Tibial nerve (tissue), 4 donors: ENCODE measurements at places on chromosomes 6 and 20. TPM values are rescaled to one million over a fixed set of nuclear protein-coding genes. Genes with fewer than 3 reads are reported as not detected.

MYCT1 gene
- 21.3 TPM for total RNA-seq

SIRPB1 gene
- 1.4 TPM for total RNA-seq

PPIL6 gene
- 1.2 TPM for total RNA-seq

MLN gene
- total RNA-seq, result not detected

C6orf118 gene
- total RNA-seq, result not detected

SNTA1 gene
- 44.1 TPM for total RNA-seq

GRCh38 chr20:36004045-36004444, 35.7 kb downstream of the CNBD2 start:
- no peak for DNase-seq

GRCh38 chr20:31839782-31840487, 5.5 kb downstream of the FOXS1 start:
- no peak for DNase-seq

GRCh38 chr6:38631186-38631783, 8.4 kb downstream of the BTBD9 start:
- DNase-seq, result no peak

GRCh38 chr6:157552820-157553485, 172.0 kb downstream of the ZDHHC14 start:
- no peak for DNase-seq

DNA sequence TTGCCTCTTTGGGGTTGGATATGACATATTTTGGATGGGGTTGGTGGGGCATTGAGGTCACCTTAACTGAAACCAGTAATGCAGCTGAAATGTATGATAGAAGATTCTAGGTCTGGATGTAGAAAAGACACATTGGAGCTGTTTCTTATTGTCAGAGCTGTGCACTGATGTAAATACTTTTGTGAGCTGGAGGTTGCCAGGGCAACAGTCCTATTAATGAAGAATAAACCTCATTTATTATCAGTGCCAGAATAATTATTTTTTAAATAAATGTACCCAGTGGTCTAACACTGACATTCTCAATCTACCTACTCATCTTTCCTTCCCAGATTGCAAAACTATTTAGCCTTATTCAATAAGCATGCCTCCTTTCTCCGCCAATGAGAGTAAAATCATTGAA, 57.0 kb downstream of the CAP2 start:
- no peak for DNase-seq

DNA sequence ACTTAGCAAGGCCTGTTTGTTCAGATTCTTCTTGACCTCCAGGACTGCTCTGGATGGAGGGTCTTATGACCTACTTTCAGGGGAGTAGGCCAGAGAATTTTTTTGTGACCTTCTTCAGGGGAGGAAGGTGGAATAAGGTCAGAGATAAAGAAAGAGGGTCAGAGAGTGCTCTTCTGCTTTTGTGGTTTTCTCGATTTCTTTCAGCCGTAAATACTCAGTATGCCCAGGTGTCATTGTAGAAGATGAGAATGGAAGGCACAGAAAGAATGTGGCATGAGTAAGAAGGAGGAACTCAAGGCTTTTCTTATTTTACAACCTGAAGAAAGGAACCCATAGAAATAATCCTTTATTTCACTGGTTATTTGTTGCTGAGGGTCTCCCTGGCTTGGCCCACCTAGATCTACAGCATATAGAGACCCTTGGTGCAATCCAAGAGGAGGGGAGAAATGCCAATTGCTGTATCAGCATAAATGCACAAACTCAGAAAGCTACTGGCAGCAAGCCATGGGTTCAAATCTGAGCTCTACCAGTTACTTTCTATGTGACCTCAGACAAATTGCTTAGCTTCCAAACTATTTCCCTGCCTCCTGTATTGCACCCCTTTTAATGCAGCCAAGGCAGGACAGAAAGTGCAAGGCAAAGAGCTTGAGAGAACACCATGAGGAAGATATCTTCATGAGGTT, 68.0 kb downstream of the OLIG3 start:
- DNase-seq, result no peak

DNA sequence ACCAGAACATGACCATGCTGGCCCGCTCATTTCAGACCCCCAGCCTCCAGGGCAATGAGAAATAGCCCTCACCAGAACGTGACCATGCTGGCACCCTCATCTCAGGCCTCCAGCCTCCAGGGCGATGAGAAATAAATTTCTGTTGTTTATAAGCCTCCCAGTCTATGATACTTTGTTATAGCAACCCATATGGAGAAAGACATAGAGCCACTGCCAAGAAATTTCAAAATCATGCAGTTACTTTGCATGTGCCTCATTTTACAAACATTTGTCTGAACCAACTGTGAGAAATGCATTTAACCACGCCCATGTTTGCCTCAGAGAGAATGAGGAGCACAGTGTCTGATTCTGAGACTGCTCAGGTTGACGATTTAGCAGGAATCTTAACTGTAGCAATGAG, 15.5 kb downstream of the CYP39A1 start:
- no peak for DNase-seq

GRCh38 chr20:56589633-56590032, 39.5 kb upstream of the TFAP2C start:
- DNase-seq, result no peak

DNA sequence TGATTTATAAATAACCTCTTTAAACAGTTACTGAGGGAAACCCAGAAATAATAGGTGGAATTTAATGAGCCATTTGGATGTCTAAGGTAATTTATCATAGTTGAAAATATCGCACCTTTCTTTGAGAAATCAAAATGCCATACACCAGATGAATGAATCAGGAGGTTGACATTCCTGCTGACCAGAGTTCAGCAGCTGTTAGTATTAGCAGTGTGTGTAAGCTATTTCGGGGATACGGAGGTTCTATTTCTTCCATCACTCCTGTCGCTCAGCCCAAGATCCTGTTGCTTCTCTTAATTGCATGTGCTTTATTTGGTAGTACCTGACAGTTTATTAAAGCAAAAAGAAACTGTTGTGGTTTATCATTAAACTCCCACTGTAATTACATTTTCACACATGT, 67.1 kb downstream of the HDGFL1 start:
- no peak for DNase-seq

DNA sequence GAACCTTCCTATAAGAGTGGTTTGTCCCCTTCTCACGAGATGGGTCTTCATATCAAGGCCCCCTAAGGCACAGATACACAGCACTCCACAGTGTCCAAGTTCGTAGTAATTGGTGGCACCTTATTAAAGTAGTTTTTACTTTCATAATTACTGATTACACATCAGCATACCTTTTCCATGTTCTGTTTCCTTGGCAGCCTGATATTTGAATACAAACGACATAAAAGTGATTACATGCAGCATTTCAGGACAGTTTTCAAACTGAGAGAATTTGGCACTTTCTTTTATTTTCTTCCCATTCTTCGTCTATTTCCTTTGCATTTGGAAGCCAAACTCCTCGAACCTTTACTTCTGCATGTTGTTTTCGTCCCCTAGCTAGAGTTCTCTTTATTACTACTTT, 139.7 kb downstream of the MTHFD1L start:
- no peak for DNase-seq

DNA sequence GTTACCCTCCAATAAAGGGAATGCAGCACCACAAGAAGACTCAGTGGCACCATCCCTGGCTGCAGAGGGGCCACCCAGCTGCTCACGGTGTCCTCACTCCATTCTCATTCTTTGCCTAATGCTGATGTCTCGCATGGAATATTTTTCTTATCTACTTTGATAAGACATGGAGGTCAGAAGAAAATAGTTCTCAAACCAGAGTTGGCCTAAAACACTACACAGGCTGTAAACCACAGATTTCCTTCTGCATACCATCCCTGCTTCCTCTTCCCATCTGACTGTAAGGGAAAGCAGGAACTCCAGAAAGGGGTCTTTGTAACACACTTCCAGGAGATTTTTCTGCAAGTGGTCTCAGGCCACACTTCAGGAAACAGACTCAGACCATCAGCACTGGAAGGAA, 43.1 kb upstream of the CD93 start:
- no peak for DNase-seq

DNA sequence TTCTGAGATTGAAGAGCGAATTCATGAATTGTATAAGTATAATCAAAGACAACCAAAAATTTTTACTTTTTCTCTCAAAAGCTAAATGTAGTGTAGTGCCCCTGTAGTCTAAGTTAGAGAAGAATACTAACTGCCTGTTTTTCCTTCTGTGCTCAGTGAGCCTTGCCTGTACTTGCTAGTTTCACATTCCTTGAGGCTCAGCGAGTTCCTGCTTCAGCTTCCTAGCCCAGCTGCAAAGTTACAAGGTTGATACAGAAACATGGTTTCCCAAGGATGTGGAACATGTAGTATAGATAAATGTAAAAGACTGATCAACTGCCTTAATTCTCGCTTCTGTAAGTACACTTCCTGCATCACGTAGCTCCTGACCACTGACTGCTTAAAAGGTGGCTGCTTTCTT, 33.1 kb upstream of the SEC63 start:
- DNase-seq, result no peak

DNA sequence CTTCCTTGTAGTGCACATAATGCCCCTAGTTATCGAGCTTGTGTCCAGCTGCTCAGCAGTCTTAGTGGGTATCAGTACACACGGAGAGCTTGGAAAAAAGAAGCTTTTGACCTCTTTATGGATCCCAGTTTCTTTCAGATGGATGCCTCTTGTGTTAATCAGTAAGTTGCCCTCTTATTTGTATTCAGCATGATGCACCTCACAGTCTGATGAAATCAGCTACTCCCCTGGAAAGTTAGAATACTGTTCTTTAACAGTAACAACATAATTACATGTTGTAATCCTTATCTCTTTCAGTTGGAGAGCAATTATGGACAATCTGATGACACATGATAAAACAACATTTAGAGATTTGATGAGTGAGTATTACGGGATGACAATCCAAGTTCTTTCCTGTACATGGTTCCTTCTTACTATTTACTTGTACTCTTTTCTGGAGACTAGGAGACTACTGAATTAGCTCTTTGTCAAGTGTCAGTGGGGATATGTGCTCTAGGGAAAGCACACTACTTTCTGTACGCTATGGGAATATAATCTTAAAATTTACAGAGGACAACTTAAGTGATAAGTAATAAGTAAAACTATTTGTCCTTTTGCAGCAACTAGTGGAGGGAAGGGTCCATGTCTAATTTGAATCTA, 39.1 kb downstream of the PGM3 start:
- DNase-seq, result no peak

DNA sequence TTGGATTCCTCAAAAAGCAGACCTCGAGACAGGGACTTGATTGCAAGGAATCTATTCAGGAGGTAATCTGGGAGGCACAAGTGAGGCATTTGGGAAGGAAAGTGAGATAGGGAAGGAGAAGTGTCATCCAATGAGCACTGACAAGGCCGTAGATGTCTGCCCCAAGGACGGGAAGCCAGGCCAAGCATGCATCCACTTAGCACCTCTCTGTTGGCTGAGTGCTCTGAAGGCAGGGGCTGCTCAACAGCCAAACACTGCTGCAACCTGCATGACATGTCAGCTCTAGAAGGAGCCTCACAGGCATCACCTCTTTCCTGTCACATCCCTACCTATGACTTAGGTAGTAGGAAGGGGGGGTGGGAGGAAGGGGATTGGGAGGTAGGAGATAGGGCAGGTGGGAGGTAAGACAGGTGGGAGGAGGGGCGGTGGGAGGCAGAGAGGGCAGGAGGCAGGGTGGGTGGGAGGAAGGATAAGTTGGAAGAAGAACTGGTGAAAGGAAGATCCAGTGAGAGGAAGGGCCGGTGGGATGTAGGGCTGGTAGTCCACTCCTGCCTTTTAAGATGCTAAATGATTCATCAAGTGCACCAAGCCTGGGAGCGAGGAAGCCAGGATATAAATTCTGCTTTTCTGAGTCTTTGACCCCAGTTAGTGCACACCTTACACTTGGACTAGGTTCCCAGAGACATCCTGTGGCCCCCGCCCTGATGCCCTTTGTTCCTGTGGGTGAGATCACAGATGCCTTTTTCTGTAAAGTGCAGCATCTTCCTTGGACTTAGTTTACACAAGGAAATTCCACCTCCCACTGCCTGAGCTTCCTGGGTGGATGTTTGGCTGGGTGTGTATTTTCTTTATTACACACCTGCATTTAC, 83.8 kb upstream of the NXT1 start:
- DNase-seq, result no peak

DNA sequence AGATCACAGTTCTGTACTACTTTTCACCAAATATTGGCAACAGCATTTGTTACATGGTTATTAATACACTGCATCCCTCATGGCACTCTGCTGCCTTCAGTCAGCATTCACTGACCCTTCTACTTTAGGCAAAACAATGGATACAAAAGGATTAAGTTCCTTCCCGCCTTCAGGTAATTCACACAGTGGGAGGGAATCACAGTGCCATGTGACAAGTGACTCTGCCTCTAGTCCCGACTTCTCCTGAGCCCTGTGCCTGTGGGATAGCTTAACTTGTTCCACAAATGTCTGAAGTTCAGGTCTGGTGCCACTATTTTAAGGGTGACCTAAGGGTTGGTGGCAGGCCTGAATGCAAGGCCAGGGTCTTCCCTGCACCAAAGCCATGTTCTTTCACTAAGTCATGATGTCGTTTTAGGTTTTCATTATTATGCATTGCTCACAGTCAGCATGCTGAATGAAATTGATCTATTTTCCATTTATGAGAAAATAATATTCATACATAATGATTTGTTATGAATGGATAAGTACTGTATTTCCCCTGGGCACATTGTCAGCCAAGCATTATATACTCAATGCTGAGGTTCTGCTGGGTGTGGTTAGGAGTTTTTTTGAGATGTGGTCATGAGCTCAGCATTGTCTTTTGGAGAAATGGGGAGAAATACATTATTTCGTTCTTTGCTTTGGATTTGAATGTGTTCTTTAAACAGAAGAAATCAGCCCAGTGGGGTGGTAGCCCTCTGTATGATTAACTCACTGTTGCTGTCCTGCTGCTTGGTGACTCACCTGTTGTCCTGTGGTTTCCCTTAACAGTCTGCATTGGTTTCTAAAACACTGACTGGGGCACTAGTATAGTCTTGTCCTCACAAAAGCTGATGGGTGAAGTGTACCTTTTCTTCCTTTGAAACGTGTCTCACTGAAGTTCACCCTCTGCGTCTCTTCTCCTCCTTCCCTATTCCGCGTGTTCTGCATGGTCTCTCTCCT, 66.4 kb downstream of the AFDN start:
- DNase-seq, result no peak

DNA sequence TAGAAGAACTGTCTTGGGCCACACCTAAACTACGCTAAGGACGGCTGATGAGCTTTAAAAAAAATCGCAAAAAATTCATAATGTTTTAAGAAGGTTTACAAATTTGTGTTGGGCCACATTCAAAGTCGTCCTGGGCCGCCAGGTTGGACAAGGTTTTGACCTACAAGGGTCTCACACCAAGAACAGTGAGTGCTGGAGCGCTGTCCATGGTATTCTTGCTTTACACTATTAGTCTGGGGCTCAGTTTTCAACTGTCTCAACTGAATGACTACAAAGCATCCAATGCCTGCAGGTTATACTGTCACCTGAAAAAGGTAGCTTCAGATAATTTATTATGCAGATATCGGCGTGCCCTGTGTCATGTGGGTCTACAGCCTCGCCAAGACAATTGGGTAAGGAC, 3.7 kb upstream of the FAXC start:
- DNase-seq, result no peak

DNA sequence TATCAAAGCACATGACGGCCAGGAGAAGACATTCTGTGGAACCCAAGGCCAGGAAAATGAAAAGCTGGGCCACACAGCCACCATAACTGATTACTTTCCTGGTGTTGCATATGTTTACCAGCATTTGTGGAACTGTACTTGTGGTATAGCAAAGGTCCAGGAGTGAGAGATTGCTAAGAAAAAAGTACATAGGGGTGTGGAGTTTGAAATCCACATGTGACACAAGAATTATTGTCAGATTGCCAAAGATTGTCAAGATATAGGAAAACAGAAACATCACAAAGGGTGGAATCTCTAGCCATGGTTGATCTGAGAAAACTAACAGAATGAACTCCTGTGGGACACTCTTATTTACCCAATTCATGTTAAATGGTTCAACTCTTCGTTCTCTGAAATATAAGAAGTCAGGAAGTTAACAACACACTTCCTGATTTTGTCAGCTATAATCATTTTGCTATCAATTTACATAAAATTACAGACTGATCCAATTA, at the start of gene OR2B2:
OR2B2 (minus strand) TSS at position 441 of the 491 bp plus-strand sequence; CDS start at position 364, 77 bp downstream.
- DNase-seq, result no peak
